LoVo (cell line): ENCODE measurements at places on chromosomes 16 and 17.

DNA sequence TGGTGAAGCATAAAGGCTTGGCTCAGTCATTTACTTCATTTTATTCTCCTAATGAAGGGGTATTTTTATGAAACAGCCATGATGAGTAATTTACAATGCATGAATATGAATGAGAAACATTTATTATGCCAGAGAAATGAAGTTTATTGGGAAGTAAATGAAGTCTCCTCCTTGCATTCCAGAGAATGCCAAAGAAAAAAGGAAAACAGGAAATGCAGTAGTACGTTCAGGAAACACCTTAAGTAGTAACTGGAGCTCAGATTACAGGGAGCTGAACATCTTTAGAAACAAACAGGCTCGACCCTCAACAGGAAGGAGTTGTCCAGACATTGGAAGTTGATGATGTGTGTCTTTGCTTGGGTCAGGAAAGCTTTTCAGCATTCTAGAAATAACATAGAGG is 4.6 kb downstream of the KRT34 start:
- DNase-seq = no peak

GRCh38 chr16:81796583-81797346 is 17.7 kb downstream of the PLCG2 start:
- no peak for DNase-seq

- DNase-seq = no peak
Observed at GRCh38 chr17:17305281-17305801, 2.2 kb downstream of the NT5M start.

DNA sequence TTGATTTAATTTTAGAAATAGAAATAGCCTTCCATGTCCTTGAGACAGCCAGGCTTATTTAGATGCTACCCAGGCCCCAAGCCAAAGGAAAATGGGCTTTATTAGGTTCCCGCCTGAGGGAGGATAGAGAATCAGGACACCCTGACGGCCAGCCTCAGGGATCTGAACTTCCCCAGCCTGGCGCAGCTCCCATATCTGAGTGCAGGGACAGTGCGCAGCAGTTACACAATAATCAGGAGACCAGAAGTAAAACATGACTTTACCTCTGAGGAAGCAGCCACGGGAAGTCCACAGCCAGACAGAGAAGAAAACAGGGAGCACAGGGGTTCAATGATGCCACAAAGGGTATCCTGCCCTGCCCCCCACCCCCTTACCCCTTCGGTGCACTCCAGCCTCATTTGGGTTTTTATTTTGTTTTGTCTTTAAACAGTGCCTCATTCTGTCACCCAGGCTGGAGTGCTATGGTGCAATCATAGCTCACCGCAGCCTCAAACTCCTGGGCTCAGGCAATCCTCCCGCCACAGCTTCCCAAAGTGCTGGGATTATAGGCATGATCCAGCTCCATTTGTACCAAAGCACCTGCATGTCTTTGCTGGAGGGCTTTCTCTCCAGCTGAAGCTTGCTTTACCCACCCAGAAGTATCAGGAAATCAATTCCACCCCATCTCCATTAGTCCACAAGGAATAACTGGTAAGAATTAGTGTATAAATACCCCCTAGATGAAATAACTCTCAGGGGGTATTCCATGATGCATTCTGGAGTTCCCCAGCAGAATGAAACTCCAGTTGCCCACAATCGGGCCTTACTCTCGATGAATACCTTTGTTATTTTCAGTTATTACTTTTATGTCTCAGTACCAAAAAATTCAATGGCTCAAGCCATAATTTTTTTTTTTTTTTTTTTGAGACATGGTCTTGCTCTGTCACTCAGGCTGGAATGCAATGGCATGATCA is 21.9 kb downstream of the ORC6 start:
- DNase-seq = no peak

- no peak for DNase-seq
Observed at GRCh38 chr17:57669671-57670529, 75.2 kb downstream of the CCDC182 start.

- no peak for DNase-seq
Observed at GRCh38 chr17:45001310-45001709, 33.2 kb upstream of the C1QL1 start.
